ENCODE measurements at places on chromosomes 6 and 20. TPM values are rescaled to one million over a fixed set of nuclear protein-coding genes. Genes with fewer than 3 reads are reported as not detected.

DNA sequence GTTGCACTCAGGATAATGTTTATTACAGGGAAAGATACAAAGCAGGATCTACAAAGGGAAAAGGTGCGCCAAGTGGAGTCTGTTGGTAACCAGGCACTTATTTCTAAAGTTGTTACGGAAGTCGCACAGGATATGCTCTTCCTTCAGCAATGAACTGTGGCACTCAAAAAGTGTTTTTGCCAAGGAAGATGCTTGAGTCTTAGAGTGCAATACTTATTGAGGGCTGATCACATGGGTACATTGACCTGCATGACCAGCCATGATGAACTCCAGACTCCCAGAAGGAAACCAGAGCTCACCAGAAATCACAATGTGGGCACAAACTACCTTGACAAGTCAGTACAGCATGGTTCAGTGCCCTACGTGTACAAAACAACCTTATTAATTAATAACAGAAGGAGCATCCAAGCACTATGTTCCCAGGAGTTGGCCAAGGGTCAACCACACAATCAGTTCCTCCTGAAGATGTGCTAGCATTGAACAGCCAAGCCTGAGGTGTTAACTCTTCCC, 270.7 kb upstream of the TFAP2D start:
- no peak overlapping the region for H3K4me3 ChIP-seq
- H3K4me1 ChIP-seq: peaks cover 13% of the 10 kb centered on the region
- no peak overlapping the region for H3K27ac ChIP-seq

DNA sequence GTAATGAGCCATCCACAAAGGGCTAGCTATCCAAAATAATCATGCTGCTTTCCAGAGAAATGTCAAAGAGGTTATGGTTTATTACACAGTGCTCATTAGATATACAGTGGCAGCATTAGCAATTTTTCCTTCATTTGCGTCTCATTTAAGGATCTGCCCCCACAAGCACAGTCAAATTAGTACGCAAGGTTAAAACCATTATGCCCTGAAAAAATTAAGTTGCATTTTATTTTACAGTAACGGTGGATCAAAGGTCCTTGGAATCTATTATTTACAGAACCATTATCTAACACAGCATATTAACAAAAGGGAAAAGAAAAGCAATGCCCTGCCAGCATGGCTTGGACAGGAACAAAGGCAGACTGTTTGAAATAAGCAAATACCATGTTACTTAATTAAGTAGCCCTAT, 144.8 kb downstream of the PDSS2 start:
- H3K27ac ChIP-seq: no peak overlapping the region
- peaks cover 5% of the 10 kb centered on the region for H3K4me1 ChIP-seq
- H3K36me3 ChIP-seq: no peaks in the 10 kb centered on the region
- DNase-seq: no peak

DNA sequence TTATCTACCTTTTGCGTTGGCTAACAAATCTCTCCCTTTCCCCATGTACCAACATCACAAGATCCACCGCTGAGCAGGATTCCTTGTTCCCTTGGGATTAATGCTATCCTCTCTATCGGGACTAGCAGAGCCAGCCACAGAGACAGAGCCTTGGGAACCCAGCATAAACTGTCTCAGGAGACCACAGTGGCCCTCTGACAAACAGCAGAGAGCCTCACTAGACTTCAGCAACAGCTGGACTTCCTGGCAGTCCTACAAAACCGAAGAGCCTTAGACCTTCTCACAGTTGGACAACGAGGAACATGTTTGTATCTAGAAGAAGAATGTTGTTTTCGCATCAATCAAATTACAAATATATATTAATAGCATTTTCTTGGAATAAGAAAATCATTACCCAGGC, 39.6 kb upstream of the POU5F1 start:
- H3K4me3 ChIP-seq: no peak overlapping the region
- no peaks in the 10 kb centered on the region for H3K36me3 ChIP-seq
- DNase-seq: no peak
- H3K27me3 ChIP-seq: no peaks in the 10 kb centered on the region
- H3K27ac ChIP-seq: peak overlapping the region; percentile 16
- H3K4me1 ChIP-seq: peaks cover 23% of the 10 kb centered on the region

- no peaks in the 10 kb centered on the region for H3K36me3 ChIP-seq
- no peak overlapping the region for H3K27ac ChIP-seq
- H3K4me3 ChIP-seq: no peak overlapping the region
- H3K4me1 ChIP-seq: peaks cover 90% of the 10 kb centered on the region
These were observed 17.1 kb downstream of the B4GALT5 start for GRCh38 chr20:49696594-49696993.

- no peak for DNase-seq
- H3K4me3 ChIP-seq: no peak overlapping the region
- H3K27ac ChIP-seq: peak overlapping the region; percentile 34
- peaks cover 12% of the 10 kb centered on the region for H3K4me1 ChIP-seq
- H3K27me3 ChIP-seq: no peaks in the 10 kb centered on the region
These were observed 309.4 kb upstream of the SOX4 start for GRCh38 chr6:21284166-21284565.

DNA sequence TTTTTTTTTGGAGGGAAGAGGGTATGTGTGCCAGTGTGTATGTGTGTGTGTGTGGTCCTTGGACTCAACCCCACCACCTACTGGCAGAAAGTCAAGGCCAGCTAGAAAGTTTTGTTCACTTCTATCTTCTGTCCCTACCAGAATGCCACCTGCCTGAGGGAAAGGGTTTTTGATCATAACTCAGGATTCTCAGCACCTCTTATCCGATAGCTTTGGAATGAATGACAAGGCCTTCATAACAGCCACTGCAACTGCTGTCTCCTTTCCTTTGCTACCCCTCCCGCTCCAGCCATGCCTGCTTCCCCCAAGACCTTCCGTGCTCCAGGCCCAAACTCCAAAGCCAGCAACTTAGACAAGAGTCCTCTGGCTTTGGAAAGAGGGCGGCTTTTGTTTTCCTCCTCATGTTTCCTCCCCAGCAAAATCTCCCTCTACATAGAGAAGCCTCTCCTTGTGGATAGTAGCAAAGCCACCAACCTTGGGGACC, 18.7 kb downstream of the BTN3A1 start:
- DNase-seq: peak; percentile 24
- peaks cover 4% of the 10 kb centered on the region for H3K4me1 ChIP-seq
- H3K36me3 ChIP-seq: peaks cover 17% of the 10 kb centered on the region

GRCh38 chr6:170085475-170086401, 205.1 kb downstream of the DLL1 start:
- no peaks in the 10 kb centered on the region for H3K36me3 ChIP-seq
- no peak overlapping the region for H3K27ac ChIP-seq
- no peaks in the 10 kb centered on the region for H3K27me3 ChIP-seq
- H3K4me3 ChIP-seq: no peak overlapping the region
- no peak for DNase-seq
- no peaks in the 10 kb centered on the region for H3K4me1 ChIP-seq

DNA sequence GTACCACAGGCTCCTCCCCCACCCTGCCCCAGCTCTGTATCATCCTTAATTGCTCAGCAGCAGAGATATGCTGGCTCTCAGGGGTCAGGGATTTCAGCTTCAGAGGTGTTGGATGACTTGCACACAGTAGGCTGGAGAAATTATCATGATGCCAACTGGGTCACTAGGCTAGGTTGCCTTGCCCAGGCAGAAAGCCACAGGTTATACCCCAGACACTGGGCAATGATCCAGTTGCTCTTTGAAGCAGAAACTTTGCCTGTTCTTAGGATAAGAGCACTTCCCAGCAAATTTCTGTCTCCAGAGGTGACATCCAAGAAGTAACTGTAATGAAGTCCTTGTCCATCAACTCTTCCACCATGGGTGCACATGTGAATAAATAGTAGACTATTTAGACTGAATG, 38.3 kb upstream of the SCML4 start:
- no peak overlapping the region for H3K27ac ChIP-seq
- H3K27me3 ChIP-seq: no peaks in the 10 kb centered on the region
- H3K36me3 ChIP-seq: peaks cover 3% of the 10 kb centered on the region
- H3K4me1 ChIP-seq: peaks cover 33% of the 10 kb centered on the region
- no peak for DNase-seq
- H3K4me3 ChIP-seq: no peak overlapping the region

- peaks cover 22% of the 10 kb centered on the region for H3K4me1 ChIP-seq
- H3K36me3 ChIP-seq: peaks cover 7% of the 10 kb centered on the region
- H3K27me3 ChIP-seq: no peaks in the 10 kb centered on the region
These were observed 7.5 kb downstream of the ELMO2 start for GRCh38 chr20:46398963-46399362.

- DNase-seq: no peak
- H3K4me3 ChIP-seq: no peak overlapping the region
- H3K27me3 ChIP-seq: peaks cover 3% of the 10 kb centered on the region
These were observed 125.3 kb upstream of the SPACA1 start for GRCh38 chr6:87922196-87922946.

- H3K27me3 ChIP-seq: no peaks in the 10 kb centered on the region
- DNase-seq: no peak
- H3K36me3 ChIP-seq: no peaks in the 10 kb centered on the region
These were observed 18.3 kb downstream of the SESN1 start for GRCh38 chr6:109076377-109076776.

- no peak overlapping the region for H3K27ac ChIP-seq
- no peaks in the 10 kb centered on the region for H3K36me3 ChIP-seq
- DNase-seq: no peak
- no peaks in the 10 kb centered on the region for H3K27me3 ChIP-seq
- no peak overlapping the region for H3K4me3 ChIP-seq
These were observed 27.7 kb upstream of the PAX1 start for GRCh38 chr20:21677781-21678180.

GRCh38 chr6:3259491-3259958, 778 bp downstream of the PSMG4 start:
- peaks cover 30% of the 10 kb centered on the region for H3K4me1 ChIP-seq
- H3K27ac ChIP-seq: peak overlapping the region; percentile 93
- no peak for DNase-seq
- H3K27me3 ChIP-seq: peaks cover 4% of the 10 kb centered on the region

- H3K36me3 ChIP-seq: no peaks in the 10 kb centered on the region
- DNase-seq: no peak
- no peak overlapping the region for H3K27ac ChIP-seq
- no peaks in the 10 kb centered on the region for H3K4me1 ChIP-seq
These were observed 19.9 kb downstream of the CRYBG1 start for GRCh38 chr6:106380407-106380806.

- H3K4me3 ChIP-seq: no peak overlapping the region
- no peak for DNase-seq
- peaks cover 39% of the 10 kb centered on the region for H3K36me3 ChIP-seq
- H3K4me1 ChIP-seq: peaks cover 6% of the 10 kb centered on the region
- no peaks in the 10 kb centered on the region for H3K27me3 ChIP-seq
These were observed 43.0 kb downstream of the RPRD1B start for GRCh38 chr20:38076548-38076947.

GRCh38 chr6:88641178-88641903, 322.1 kb downstream of the RNGTT start:
- no peak overlapping the region for H3K4me3 ChIP-seq
- H3K4me1 ChIP-seq: peaks cover 12% of the 10 kb centered on the region
- no peaks in the 10 kb centered on the region for H3K36me3 ChIP-seq
- no peaks in the 10 kb centered on the region for H3K27me3 ChIP-seq
- no peak for DNase-seq

The NINL gene
- 34.4 TPM for total RNA-seq

The DDO gene
- not detected for total RNA-seq

The POPDC3 gene
- 2.7 TPM for total RNA-seq

The TRIM31 gene
- 0.11 TPM for total RNA-seq

The JAG1 gene
- total RNA-seq: 38.3 TPM
